ENCODE measurements at places on chromosomes 5 and 9.

GRCh38 chr5:29902859-29903258, 1290.6 kb upstream of the CDH6 start:
- DNase-seq = no peak

DNA sequence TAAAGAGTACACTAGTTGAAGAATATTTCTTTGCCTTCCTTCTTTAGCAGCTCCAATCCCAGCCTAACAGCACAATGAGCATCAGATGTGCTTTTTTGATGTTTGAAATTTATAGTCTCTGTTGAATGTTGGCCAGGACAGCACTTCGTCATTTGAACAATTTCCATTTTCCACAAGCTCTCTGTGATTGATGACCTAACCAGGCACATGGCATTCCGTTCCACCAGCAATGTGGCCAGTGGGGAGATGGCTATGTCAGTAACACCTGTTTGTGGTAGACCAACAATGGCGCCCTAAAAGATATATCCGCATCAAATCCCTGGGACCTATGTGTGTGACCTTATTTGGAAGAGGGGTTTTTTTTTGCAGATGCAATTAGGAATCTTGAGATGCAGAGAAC, 66.8 kb downstream of the PALM2AKAP2 start:
- DNase-seq = no peak

DNA sequence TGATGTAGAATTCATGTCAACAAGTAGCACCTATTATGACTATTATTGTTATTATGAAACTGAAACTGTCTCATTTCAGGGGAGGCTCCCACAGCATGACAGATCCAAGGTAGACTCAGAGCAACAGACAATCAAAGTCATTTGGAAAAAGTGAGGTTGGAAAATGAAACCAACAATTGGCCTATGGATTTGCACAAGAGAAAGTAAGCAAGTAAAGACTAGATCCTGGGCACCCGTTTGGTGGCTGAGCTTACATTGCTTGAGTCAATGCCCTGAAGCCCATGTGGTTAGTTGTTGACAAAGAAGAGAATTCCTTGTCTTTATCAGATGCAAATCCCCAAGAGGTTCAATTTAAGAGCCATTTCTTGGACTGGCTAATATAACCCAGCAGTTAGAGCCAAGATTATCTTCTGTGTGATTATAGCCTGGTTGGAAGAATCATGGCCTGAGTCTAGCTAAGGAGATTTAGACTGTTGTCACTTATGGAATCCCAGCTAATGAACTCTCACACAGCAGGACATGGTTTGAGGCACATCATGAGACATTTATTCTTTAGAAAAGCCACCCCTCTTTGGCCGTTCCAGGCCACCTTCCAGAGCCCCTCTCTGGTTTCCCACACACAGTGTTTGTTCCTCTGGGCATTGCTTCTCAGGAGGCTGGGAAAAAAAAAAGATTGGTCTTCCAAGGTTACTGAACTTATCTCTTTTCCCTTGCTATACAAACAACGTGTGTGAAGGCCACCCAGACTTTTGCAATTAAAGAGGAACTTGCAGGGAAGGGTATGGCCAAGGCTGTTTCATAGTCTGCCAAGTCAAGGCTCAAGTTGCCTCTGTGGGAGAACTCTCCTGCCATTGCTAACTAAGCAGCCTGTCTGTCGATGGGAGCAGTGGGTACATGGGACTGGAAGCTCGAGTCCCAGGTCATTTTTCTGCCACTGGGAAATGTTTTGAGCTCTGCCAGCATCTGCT, 399.5 kb downstream of the ENC1 start:
- no peak for DNase-seq

GRCh38 chr5:2388571-2388970, 362.9 kb downstream of the IRX2 start:
- DNase-seq = no peak

GRCh38 chr9:92762781-92763708, 1.6 kb downstream of the BICD2 start:
- no peak for DNase-seq

GRCh38 chr9:87212605-87213021, 265.3 kb upstream of the GAS1 start:
- no peak for DNase-seq

DNA sequence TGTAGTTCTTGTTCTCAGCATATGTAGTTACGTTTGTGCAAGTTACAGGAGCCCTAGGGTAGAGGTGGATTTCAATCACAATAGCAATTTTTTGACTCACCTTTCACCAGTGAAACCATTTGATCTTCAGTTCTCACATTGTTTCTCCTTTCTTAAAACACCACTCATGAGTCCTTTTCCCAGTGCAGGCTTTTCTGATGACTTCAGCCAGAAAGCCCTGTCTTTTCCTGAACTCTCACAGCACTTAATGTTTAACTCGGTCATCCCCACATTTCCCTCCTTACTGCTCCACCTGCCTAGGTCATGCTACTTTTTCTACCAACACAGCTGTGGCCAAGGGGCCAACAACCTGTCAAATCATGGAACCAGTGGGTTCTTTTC, 37.9 kb downstream of the ARHGEF28 start:
- no peak for DNase-seq

- peak; percentile 20 for DNase-seq
Observed at GRCh38 chr5:2710910-2711309, 40.6 kb downstream of the IRX2 start.

- DNase-seq = peak; percentile 11
Observed at GRCh38 chr5:157100140-157100679, 8.6 kb downstream of the HAVCR2 start.

- DNase-seq = no peak
Observed at GRCh38 chr9:134318481-134318891, 7.8 kb upstream of the RXRA start.

- peak; percentile 53 for DNase-seq
Observed at GRCh38 chr5:178590141-178590923, at the start of gene COL23A1. Gene COL23A1 (minus strand): TSS chr5:178590393.

DNA sequence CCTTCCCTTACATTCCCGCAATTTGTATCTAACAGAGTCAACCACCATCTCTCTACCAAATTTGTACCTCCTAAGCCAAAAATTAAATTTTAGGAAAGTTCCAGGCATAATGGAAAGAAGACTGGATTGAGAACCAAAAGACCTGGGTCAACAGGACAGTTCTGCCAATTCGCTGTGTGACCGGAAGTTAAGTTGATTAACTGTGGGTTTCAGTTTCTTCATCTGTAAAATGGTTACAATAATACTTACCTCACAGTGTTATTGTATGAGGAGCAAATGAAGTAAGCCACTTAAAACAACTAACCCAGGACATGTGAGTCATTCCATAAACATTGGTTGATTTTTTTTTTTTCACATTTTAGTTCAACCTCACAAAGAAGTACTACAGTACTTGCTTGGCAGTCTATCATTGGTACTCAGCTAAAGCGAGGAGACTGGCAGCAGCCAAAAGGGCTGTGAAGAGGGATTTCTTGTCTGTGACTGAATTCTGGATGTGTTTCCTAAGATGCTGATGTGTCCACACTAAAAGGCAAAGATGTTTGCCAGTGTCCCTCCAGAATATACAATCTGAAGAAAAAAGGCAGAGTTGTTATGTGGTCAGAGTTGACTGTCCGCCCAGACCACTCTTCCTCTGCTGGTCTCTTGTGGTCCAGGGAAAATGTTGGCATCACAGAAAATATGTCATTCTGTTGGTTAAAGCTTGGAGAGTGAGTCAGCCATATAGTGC, 198.6 kb downstream of the TLE1 start:
- DNase-seq = peak; percentile 66

DNA sequence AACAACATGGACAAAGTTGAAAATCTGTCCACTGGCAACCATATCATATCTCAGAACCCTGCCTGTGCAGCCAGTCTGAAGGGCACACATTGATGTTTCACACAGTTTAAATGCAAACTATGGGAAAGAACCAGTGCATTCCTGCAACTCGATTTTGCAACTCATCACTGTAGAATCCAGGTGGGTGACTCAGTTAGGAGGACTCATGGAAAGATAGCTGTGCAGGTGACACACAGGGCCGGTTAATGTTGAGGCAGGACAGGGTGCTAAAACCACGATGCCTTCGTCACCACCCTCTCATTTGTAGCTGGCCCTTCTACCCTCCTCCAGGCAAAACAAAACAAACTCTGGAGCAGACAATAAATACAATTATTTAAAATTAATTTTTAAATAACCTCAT, 62.8 kb downstream of the TLE1 start:
- no peak for DNase-seq

- no peak for DNase-seq
Observed at GRCh38 chr5:167413506-167413905, 877.9 kb upstream of the WWC1 start.

Measured in fibroblast of pulmonary artery (primary cell).